NCI-H510A (cell line): ENCODE measurements at places on chromosomes 5 and 9.

DNA sequence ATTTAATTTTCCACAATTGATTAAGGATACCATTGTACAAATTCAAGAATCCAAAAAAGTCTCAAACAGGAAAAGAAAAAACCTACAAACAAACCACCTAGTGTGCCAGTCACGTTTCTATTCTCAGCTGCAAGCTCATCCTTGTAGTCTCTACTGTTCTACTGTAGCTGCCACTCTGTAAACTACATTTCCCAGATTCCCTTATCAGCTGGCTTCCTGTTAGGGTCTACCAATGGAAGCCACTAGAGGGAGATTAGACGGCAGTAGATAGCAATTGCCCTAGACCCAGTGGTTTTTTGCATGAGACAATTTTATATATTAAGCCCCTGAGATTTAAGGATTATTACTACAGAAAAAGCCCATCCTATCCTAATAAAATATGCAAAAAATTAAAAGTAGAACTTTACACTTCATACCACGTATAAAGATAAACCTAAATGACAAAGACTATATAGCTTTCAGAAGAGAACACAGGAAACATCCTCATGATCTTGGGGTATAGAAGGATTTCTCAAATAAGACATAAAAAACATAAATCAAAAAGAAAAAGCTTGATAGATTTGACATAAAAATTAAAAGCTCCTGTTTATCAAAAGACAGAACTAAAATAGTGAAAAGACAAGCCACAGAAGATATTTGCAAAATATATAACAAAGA lies 37.4 kb downstream of the P4HA2 start:
- DNase-seq: no peak

DNA sequence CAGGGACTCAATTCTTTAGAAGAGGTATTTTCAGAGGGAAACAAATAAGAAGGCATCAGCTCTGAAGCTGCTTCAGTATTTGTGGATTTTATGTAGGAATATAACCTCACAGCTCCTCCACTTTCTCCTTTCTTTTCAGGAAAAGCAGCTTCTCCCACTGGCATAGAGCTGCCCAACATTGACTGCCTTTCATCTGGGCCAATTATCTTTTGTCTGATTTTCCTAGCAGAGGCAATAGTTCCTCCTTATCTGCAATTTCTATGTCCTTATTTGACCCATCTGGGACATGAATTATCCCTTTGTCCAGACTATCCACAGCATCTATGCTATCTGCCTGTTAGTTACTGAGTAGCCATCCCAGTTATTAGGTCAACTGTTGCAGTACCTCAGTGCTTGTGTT lies 1671.2 kb upstream of the ACO1 start:
- no peak for DNase-seq

GRCh38 chr5:31855134-31856040 lies 216.5 kb downstream of the PDZD2 start:
- no peak for DNase-seq

- no peak for DNase-seq
Measured at GRCh38 chr5:65151614-65152013, 330.1 kb downstream of the ADAMTS6 start.

- DNase-seq: no peak
Measured at GRCh38 chr5:35338157-35338453, 107.8 kb upstream of the PRLR start.

DNA sequence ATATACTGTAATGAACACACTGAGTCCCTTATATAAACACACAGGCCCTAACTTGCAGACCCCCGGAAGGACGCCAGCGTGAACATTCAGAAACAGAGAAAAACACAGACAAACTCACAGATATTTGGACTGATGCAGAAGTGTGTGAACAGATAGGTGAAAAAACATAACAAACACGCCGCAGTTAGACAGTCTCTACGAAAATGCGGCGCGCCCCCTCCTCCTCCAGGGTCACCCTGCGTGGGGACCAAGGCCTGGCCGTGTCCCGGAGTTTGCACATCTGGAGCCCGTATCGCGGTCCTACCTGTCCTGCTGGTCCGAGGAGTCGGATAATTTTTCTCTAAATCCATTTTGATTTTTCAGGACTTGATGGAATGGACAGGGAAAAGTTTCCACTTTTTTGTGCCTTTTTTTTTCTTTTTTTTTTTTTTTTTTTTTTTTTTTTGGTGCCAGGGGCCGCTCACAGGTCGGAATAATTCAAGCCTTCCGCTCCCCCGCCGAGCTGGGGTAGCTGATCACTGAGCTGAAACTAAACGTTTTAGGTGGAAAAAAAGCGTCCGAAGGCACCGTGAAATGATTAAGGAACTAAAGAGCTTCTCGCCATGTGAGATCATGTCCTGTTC lies at the start of gene PAX5:
TSS of gene PAX5 (minus strand) at position 587 of the 623 bp plus-strand sequence. CDS start at position 350, 237 bp downstream.
- no peak for DNase-seq

DNA sequence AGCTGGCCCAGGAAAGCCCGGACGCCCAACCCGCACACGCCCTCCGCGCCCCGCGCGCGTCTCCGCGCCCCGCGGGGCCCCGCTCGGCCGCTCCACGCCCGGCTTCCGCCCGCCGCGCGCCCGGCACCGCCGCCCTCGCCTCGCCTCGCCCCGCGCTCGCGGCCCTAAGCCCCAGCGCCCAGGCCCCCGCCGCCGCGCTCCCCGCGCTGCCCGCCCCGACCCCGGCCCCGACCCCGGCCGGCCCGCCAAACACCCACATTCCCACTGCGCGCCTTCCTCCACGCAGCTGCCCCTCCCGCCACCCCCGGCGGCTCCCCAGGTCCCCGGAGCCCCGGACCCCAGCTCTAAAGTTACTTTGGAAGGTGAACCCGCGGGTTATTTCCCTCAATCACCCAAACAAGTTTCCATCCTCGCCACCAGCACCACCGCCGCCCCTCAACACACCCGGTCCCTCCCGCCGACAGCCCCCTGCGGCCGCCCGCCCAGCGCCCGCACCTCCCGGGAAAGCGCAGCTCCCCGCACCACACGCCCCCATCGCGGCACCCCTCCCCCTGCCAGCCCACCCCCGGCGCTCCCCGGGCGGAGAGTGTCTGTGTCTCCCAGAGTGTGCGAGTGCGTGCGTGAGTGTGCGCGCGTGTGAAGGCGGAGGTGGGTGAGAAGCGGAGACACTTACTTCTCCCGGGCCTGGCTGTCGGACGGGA lies 439 bp downstream of the SSBP2 start:
- no peak for DNase-seq

DNA sequence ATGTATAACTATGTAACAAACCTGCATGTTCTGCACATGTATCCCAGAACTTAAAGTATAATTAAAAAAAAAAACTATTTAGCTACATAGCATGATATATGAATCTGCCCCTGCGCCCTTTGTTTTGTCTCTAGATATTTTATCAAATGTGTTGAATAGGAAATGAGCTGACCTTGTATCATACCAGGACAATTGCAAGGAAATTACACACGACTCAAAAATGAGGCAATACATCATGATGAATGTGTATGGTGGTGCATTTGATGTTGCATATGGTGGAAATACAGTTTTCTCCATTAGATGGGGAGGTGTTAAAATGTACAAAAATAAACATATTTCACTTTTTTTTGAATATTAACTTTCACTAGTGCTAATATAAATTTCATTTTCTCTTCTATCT lies 28.6 kb upstream of the CEP78 start:
- no peak for DNase-seq

- DNase-seq: peak; percentile 31
Measured at GRCh38 chr9:69153707-69154521, 20.2 kb upstream of the TJP2 start.

DNA sequence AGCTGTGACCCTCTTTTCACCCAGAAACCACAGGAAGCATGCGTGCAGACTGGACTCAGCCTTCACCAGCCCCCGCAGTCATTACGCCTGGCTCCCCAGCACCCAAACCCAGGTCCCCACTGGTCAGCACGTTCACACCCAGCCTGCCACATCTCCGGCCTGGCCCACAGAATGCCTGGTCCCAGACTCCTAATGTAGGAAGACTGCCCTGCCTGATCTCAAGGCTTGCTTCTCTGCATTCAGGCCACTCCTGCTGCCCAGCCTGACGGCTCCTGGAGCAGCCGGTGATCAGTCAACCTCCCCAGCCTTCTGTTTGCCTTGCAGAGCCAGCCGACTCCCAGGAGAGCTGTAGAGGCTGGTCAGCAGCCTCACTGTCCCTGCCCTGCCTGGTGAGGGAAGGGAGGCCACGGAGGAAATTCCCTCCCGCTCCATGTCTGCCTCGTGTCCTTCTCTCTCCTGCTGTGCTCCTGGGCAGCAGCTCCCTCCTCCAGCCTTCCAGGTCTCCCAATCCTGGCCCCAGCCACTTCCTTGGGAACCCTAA lies 25.4 kb downstream of the ADAMTS2 start:
- DNase-seq: no peak

- DNase-seq: no peak
Measured at GRCh38 chr5:135553688-135554462, 18.1 kb upstream of the NEUROG1 start.
